Stimulated activated CD8-positive, alpha-beta memory T cell treated with anti-CD3 and anti-CD28 coated beads, Interleukin-2, amount 100 ng/mL, for 48 hours (primary cell): ENCODE measurements at places on chromosomes 4 and X.

DNA sequence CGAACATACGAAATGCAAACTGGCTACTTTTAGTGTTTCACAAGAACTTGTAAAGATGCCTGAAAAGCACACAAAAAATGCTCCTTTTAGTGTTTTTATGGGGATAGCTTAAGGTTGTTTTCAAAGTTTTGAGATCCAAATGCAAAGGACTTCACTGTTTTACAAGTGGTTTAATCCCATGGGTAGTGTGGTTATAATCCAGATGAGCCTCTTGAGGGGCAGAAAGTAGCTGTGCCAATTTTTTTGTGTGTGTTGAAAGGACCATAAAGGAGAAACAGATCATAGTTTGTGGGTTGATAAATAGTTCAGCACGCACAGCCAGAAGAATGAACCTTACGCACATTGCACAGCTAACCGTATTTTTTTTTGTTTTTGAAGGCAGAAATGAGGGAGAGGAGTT is 126.9 kb upstream of the GIMD1 start:
- no peak for DNase-seq

GRCh38 chr4:124636788-124637187 is 75.7 kb downstream of the ANKRD50 start:
- DNase-seq, result no peak

DNA sequence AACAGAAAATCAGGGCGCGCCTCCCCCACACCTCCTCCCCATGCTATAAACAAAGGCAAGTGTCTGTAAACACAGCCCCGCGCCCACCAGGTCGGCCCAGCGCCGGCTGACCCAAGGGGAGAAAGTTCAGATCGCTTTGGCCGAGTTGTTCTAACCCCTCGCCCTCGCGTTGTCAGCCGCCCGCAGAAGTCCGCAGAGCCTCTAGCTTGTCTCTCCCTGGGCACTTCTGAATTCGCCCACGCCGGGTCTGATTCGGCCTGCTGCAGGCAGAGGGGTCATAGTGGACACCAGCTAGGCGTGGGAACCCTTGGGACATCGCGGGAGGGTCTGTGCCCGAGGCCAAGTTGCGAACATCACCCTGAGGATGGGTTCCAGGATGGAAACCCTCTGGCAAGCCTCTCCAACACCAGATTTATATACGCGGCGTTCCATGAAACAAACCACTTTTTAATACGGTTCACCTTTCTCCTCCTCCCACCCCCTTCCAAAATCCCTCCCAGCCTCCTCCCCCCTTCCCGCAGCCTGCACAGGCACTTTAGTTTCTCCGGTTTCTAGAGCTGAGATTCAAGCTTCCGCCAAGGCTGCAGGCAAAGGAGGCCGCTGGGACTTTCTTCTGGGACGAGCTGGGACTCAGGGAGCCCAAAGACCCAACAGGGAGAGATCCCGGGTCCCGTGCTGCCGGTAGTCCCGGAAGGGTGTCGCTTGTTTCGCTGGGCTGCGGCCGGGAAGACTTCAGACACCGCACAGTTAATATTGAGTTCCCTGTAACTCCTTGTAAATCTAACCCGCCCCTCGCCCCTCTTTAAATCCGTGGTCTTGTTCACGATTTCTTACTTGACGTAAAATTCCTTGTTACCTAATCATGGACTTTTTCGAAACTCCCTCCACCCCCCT is 4.7 kb downstream of the HAND2 start:
- DNase-seq, result no peak

DNA sequence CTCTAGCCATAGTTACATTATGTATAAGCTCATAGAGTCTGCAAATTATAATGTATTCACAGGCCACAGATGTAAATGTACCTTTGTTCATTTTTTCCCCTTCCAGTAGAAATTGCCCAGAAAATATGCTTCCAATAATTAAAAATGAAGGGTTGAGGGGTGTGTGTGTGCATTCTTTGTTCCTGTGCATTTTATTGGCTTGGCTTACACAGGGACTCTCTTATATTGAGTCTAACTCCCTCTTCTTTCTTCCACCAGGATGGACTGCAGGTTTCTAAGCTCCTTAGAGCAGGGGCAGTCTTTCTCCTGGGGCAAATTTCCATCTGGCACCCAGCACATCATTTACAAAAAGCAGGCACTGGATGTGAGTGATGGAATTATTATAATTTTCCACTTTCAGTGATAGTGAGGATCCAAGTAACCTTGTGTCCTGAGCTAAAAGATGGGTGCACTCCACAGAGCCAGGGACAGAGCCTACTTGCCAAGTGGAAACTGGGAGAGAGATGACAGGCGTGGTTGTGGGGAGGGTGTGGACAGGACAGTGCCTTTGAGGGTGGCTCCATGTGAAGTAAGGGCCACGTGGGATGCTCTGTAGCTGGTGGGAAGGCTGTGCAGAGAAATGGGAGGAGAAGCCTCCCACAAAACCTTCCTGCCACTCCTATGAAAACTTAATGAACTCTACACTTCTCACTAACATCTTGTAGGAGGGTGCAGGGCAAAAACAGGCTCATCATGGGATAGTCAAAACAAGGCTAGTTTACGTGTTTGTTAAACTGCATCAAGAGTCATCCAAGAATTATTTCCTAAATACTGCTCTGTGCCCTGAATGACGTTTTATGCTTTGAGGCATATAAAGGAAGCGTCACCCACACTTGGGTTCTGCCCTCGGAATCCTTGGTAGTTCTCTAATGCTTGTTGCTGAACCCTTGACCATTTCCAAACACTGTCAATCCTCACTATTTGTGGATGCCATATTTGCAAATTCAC is 16.0 kb downstream of the IGFBP7 start:
- DNase-seq, result no peak

- DNase-seq, result no peak
These were observed 426 bp downstream of the SLBP start for GRCh38 chr4:1711571-1712215.

GRCh38 chr4:45776146-45776545 is 347.7 kb downstream of the GABRG1 start:
- DNase-seq, result no peak

- DNase-seq, result no peak
These were observed 142.1 kb downstream of the CPEB2 start for GRCh38 chr4:15144249-15144966.

DNA sequence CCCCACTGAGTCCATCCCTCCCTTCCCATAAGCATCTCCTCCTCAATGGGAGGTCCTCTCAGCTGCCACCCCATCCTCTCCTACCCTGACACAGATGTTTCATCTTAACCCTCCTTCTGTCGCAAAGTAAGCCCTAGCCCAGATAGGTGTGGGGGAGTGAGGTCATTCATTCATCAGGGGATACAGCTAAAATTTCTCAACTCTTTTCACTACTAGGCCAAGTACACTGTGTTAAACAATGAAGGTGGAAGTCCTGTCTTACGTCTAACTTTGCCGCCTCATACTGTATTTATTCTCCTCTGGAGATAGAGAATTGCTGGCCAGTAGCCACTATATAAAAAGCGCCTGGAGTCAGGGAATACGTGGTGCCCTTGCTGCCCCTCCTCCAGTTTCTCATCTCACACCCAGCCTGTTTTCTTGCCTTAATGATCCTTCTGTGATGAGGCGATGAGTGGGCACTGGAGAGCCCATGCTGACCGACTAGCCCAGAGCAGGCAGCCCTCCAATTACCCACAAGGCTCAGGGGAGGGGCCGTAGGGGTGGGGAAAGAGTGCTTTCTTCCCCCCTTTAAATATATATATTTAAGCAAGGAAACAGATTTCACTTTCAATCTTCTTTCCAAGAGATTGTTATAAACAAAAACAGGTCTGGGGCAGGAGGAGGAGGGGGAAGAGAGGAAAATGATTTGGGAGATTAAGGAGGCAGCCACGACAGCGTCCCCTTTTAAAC is 149.5 kb downstream of the PJA1 start:
- no peak for DNase-seq

DNA sequence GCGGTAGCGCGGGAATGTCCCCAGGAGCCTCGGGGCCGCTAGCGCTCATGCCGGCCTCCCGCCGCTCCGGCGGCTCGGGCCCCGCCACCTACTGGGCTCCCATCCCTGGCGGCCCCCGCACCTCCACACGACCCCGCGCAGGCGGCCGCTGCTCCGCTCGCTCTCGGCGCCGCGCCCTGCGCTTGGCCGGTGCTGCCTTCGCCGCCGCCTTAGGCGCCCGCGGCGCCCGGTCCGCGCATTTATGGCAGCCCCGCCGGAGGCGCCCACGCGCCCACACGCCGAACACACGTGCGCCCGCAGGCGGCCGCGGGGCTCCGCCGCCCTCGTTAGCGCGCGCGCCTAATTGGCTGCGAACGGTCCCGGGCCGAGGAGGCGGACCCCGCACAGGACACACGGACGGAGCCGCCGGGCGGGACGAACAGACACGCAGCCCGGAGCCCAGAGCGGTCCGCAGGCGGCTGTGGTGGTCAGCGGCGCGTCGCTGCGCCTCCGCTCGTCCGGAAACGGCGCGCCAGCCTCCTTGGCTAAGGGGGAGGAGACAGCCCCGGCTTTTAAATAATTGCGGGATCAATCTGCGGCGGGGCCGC is at the start of gene NKX1-1:
TSS of gene NKX1-1 (minus strand) at position 49 of the 587 bp plus-strand sequence. CDS start at position 49, 0 bp downstream.
- no peak for DNase-seq

GRCh38 chr4:15755321-15756155 is 22.6 kb upstream of the CD38 start:
- peak; percentile 18 for DNase-seq

- DNase-seq, result no peak
These were observed 9.9 kb downstream of the CRMP1 start for GRCh38 chr4:5882947-5883346.

DNA sequence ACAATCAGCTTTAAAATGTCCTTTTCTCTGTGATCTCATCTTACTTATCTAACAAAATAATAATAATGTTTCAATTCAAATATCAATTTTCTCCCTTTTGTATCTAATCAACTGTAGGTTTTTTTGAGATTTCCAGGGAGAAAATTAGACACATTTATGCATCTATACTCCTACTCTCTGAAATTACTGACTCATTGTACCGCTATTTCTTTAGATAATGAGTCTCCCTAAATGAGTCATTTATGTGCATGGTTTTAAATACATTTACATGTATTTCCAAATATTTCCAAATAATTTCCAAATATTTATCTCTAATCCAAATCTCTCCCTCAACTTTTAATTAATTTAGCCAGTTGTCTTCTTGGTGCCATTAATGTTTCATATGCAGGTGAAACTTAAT is 621.0 kb downstream of the TECRL start:
- no peak for DNase-seq

DNA sequence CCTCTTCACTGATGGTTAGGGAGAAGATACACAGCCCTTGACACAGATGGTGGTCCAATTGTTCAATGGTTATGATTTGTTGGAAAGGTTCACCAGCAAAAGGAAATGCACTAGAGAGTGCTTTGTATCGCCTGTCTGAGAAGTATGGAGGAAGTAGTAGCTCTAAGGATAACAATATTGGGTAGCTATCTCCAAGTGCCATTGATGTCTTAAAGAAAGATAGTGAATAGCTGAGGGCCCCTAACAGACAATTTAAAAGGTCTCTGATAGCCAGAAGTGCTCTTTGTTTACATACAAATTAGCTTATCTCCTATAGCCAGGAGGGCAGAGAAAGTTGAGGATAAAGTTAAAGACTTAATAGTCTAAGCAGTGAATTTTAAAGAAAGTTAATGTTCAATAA is 33.9 kb upstream of the BLTP1 start:
- DNase-seq, result no peak

DNA sequence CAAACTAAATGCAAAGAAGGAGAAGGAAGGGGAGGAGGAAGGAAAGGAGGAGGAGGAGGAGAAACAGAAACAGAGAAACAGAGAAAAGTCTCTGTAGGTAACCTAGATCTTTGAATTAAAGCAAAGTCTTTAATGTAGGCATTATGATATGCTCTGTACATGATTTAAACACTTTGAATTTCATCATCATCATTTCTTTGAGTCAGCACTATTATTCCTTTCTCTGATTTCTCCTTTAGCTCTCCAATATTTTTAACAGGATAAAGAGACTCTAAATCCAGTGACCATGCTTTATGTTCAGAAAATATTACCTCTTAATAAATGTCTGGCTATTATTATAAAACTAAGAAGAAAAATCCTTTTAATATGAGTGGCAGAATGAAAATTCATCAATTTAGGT is 124.3 kb downstream of the ANTXR2 start:
- DNase-seq, result no peak

DNA sequence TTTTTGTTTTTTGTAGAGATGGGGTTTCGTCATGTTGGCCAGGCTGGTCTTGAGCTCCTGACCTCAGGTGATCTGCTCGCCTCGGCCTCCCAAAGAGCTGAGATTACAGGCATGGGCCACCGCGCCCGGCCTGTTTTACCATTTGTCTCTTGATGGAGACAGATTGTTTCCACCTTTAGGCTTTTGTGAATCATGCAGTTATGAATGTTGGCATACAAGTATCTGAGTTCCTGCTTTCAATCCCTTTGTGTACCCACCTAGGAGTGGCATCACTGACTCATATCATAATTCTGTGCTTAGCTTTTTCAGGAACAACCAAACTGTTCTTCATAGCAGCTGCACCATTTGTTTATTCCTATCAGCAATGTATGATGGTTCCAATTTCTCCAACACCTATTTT is 20.2 kb upstream of the MGST2 start:
- no peak for DNase-seq

DNA sequence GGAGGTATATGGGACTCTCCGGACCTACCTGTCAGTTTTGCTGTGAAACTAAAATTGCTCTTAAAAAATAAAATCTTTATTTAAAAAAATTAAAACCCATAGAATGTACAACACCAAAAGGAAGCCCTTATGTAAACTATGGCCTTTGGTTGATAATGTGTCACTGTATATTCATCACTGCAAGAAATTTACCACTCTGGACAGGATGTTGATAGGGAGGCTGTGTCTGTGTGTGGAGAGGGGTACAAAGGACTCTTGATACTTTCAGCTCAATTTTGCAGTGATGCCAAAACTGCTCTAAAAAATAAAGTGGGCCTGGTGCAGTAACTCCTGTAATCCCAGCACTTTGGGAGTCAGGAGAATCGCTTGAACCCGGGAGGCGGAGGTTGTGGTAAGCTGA is 2.9 kb upstream of the ZMYM3 start:
- DNase-seq, result no peak

- no peak for DNase-seq
These were observed 772 bp downstream of the EOLA1 start for GRCh38 chrX:149541521-149542047.

DNA sequence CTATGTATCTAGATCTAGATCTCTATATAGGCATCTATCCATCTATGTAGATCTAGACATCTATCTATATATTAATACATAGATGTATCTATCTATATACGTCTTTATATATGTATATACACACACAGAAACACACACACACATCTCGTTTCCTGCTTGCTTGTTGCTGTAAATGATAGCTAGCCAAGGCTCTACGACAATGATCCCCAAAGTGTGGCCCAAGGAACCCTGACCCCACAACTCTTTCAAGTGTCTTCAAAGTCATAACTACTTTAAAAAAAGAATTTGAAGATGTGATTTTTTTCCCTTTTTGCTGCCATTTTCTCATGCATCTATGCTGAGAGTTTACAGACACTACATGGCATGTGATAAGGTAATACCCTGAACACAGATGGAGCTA is 28.8 kb downstream of the GYG2 start:
- no peak for DNase-seq
